ENCODE measurements at places on chromosomes 4 and X. TPM values are rescaled to one million over a fixed set of nuclear protein-coding genes. Genes with fewer than 3 reads are reported as not detected.

- peaks cover 60% of the 10 kb centered on the region for H3K4me1 ChIP-seq
- peak; percentile 72 for DNase-seq
- H3K27me3 ChIP-seq, result no peaks in the 10 kb centered on the region
- H3K4me3 ChIP-seq, result no peak overlapping the region
- peak overlapping the region; percentile 80 for H3K27ac ChIP-seq
Measured at GRCh38 chrX:107672955-107673378, 44.7 kb downstream of the PRPS1 start.

GRCh38 chrX:112642349-112642748 lies 37.4 kb downstream of the LHFPL1 start:
- no peak for DNase-seq
- H3K4me1 ChIP-seq, result no peaks in the 10 kb centered on the region
- H3K27ac ChIP-seq, result no peak overlapping the region
- H3K36me3 ChIP-seq, result no peaks in the 10 kb centered on the region
- no peaks in the 10 kb centered on the region for H3K27me3 ChIP-seq

The PARM1 gene
- 19.7 TPM for polyA plus RNA-seq

DNA sequence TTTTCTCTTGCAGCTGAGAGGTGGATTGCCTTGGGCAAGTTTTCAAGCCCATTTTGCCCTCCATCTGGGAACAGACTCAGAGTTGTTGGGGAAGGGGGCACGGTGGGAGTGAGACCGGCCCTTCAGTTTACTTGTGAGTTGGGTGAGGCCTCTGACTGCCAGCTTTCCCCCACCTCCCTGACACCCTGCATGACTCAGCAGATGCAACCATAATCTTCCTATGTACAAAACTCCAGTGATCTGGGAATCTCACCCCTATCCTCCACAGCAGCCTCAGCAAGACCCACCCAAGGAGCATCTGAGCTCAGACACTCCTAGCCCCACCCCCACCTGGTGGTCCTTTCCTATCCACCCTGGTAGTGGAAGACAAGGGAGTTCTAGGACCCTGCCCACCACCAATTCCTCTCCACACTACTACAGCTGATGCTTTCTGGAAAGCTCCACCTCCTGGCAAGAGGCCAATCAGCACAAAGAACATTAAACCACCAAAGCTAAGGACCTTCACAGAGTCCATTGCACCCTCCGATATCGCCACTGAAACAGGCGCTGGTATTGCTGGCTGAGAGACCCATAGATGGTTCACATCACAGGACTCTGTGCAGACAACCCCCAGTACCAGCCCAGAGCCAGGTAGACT lies 99.4 kb upstream of the STK26 start:
- no peak overlapping the region for H3K4me3 ChIP-seq
- H3K4me1 ChIP-seq, result no peaks in the 10 kb centered on the region
- no peaks in the 10 kb centered on the region for H3K27me3 ChIP-seq
- DNase-seq, result no peak
- no peaks in the 10 kb centered on the region for H3K36me3 ChIP-seq
- H3K27ac ChIP-seq, result no peak overlapping the region

- H3K27ac ChIP-seq, result no peak overlapping the region
- H3K4me1 ChIP-seq, result no peaks in the 10 kb centered on the region
- DNase-seq, result no peak
- peaks cover 40% of the 10 kb centered on the region for H3K27me3 ChIP-seq
- no peak overlapping the region for H3K4me3 ChIP-seq
Measured at GRCh38 chr4:1109333-1109732, 4.0 kb downstream of the RNF212 start.

DNA sequence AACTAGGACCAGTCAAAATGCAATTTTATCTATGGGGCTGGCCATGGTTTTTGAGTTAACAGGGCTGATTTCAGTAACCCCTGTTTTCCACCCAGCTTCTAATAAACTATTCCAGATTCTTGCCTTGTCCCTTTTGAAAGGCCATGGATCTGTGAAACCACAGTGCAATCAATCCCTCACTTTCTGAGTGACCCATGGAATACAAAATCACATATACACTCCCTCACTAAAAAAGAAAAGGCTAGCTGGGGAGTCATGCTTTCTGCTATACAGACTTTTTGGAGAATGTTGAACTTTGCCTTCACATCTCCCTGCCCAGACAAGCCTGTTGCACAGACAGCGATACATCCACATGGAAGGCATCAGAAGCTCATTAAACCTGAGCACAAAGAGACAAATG lies 47.9 kb downstream of the MAD2L1 start:
- DNase-seq, result no peak
- H3K27ac ChIP-seq, result no peak overlapping the region
- H3K36me3 ChIP-seq, result no peaks in the 10 kb centered on the region
- H3K4me1 ChIP-seq, result no peaks in the 10 kb centered on the region
- no peaks in the 10 kb centered on the region for H3K27me3 ChIP-seq
- H3K4me3 ChIP-seq, result no peak overlapping the region

- no peaks in the 10 kb centered on the region for H3K36me3 ChIP-seq
- H3K4me3 ChIP-seq, result no peak overlapping the region
- H3K27ac ChIP-seq, result no peak overlapping the region
Measured at GRCh38 chr4:18033111-18034085, 11.8 kb upstream of the LCORL start.

The SSX4 gene
- polyA plus RNA-seq, result not detected

All from heart right ventricle (tissue), 16 donors.